Activated T-helper 9 cell treated with anti-CD3 and anti-CD28 coated beads, Interleukin-2, amount 50 U/mL, for 16 hours (primary cell): ENCODE measurements at places on chromosomes 6 and 20.

GRCh38 chr20:34215711-34216381, 25.4 kb upstream of the ASIP start:
- DNase-seq = peak; percentile 21

- DNase-seq = no peak
These were observed 8.3 kb upstream of the AVP start for GRCh38 chr20:3092611-3093379.

DNA sequence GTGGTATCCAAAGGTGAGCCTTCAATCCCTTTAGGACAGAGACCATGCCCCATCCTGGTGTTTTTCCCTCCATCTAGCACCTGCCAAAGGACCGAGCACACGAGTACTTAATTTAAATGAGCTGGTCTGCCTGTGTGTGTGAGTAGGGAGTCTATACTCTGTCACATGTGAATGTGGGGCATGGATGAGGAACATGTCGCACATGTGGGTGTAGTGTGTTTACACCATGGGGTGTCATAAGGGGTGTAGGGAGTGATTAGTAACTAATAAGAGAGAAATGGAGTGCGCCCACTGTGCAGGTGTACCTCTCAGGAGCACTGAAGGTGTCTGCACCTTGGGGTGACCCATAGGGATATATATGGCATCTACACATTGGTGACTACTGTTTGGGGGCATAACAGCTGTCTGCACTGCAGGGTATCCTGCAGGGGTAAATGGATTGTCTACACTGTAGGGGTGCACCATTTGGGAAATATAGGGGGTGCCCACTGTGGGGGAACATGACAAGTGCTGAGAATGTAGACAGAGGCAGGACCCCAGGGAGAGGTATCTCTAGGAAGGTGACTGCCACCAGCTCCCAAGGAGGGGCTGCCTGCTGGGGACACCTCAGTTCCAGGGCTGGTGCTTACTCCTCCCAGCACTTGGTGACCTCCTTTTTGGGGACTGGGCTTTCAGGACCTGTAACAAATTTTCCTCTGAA, 53.5 kb downstream of the EBF4 start:
- no peak for DNase-seq

DNA sequence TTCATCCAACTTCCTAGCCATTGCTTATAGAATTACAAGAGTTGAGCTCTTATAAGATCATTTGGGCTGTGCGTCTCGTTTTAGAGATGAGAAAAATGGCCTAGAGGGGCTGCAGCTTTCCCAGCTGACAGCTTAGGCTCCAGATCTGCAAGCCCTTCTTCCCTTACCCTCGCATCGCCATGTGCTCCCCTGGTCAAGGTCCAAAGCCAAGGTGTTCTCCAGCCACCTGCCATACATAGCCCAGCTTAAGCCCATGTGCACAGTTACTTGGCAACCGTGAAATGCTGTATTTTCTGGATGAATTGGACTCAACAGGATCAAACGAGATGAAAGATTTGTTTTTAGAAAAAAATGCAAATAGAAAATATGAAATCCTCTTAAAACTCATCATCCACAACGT, 7.9 kb downstream of the MAP3K4 start:
- no peak for DNase-seq

DNA sequence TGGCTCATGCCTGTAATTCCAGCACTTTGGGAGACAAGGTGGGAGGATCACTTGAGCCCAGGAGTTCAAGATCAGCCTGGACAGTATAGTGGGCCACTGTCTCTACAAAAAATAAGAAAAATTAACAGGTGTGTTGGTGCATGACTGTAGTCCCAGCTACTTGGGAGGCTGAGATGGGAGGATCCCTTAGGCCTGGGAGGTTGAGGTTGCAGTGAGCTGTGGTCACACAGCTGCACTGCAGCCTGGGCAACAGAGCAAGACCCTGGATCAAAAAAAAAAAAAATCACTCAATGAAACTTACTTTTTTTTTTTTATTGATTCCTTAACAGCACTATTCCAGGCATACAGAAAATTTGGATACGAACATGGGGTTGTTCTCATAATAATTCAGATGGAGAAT, 14.0 kb downstream of the CDKAL1 start:
- no peak for DNase-seq

DNA sequence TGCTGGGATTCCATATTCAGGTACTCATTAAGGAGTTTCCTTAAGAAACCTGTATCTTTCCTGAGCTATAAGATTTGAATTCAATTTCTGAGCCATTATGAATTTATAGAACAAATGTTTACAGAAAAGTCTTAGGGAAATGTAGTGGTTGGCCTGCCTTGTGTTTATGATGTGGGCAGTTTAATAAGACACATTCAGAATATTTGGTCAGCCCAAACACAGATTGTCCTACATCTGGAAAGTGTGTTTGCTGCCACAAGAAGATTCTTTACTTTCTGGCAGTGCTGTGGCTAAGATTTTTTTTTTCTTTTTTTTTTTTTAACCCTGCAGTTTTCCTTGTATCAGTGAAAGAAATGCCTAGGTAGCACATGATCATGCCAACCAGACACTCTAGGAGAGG, 15.2 kb downstream of the TBX18 start:
- no peak for DNase-seq

GRCh38 chr6:88982720-88983119, 19.3 kb upstream of the RNGTT start:
- no peak for DNase-seq

GRCh38 chr20:36808317-36809257, 35.0 kb upstream of the DSN1 start:
- DNase-seq = peak; percentile 60

DNA sequence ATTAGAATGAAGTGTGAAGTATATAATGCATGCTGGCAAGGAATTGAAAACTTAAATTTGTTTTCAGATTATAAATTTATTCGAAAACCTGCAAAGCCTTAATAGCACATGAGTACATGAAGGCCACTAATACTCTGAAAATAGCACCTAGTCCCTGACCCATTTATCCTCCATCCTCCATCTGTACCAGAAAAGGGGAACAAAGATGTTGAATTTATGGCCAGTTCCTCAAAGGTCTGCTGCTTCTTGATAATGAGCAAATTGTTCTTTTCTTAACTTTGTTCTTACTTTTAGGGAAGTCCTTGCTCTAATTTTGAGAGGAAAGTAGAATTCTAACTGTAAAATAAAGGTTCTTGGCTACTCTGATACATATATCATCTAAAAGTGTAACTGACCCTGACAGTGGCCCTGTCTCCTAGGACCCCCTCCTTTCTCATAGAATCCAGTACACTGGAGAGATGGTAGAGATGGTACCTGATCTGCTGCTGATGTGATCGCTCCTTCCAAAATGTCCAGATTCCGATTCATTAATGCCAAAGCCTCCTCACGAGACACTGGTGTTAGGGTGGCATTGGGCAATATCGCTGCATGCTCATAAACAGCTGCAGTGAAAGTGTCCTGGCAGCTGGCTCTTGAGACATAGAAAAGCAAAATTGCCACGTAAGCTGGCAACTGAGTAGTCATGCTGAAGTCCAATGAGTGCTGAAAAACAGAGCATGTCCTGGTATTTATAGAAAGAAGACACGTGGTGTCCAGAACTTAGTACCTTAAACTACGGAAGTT, at the start of gene VNN1:
TSS of gene VNN1 (minus strand) at position 704 of the 783 bp plus-strand sequence. CDS start at position 684, 20 bp downstream.
- no peak for DNase-seq

- DNase-seq = no peak
These were observed 13.3 kb downstream of the PANK2 start for GRCh38 chr20:3902446-3902845.

- DNase-seq = no peak
These were observed 372.7 kb upstream of the SULF2 start for GRCh38 chr20:48158014-48158413.

GRCh38 chr20:44154521-44155001, 32.4 kb downstream of the JPH2 start:
- no peak for DNase-seq

DNA sequence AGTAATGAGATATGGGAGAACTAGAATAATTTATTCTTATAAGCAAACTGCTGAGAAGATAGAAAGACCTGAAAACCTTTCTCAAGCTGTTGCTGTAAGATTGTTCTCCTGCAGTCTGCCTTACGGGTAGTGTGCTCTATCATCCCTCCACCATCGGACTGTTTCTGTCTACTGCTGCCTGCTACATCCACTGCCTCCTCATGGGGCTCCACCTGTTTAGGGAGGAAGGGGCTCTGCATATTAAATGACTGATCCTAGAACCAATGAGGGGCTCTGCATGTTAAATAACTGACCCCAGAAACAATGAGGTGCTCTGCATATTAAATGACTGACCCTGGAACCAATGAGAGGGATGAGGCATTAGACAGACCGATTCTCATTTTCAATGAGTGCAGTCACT, 654.6 kb downstream of the KIF16B start:
- DNase-seq = no peak
